Lower leg skin (tissue), 4 donors: ENCODE measurements at places on chromosomes 2 and 18. TPM values are rescaled to one million over a fixed set of nuclear protein-coding genes. Genes with fewer than 3 reads are reported as not detected.

KIF3C gene
- total RNA-seq = 3.8 TPM

DNA sequence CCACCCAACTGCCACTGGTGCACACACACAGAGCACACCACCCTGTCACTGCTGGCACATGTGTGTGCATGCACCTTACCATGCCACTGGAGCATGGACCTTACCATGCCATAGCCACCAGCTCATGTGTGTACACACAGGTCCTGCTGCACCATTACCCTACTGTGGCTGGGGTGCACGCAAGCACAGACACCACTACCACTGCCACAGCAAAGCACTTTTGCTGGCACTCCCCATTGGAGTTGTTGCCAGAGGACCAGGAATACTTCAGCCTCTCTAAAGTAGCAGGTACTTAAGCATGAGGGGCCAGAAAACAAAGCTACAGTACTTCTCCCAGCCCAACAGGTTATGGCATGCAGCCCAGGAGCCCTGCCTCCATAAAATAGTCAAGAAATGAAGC, 404.8 kb downstream of the MBD2 start:
- no peak for DNase-seq

- DNase-seq = no peak
Measured at GRCh38 chr2:162075689-162076132, 1.7 kb upstream of the DPP4 start.

DNA sequence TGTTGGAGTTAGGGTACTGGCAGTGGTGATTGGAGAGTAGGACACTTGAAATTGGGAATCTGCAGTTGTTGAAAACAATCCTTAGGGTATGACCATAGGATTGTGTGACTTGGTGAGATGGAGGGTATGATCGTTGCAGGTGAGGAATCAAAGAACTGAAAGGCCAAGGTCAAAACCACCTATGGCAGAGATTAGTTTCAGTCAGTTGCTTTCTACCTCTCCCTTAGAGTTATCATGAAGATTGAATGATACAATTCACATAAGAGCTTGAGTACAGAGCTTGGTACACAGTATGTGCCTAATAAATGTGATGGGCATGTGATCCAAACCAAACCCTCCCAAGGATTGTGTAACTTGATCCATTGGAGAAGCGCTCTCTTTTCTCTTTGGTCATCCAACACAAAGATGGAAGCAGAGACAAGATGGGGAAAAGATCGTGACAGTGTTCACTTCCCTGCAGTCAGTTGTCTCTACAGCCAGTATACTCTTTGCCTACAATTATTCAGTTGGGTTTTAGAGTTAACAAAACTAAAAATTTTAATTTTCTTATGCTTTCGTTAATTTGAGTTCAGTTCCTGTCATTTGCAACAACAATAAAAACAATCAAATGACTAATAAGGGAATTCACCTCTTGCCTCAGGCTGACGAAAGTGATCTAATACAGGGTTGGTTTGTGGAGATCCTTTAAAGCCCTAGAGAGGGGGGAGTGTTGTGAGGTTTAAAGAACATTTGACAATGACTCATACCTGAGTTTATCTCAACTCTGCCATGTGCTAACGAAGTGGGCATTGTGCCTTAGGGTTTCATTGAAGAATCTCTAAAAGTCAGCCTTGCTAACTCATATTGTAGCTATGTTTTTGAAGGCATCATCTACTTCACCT, 14.8 kb upstream of the SMAD2 start:
- DNase-seq = no peak

- no peak for DNase-seq
Measured at GRCh38 chr18:35974181-35974580, 1.7 kb downstream of the RMP24 start.

DNA sequence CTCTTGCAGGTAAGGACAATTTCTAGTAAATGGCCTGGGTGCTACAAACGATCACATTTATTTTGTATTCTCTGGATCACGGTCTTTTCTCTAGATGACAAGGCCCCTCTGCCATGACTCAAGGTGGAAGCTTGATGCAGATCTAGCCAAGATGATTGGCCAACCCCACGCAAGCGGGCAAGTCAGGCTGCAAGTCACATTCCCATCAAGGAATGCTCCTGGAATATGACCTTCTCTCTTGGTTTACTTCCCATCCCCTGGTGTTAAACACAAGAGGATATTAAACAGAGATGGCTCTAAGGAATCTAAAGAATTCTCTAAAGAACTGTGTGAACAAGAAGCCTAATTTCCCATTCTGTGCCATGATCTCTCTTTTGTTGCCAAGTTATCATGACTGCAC, 97.3 kb upstream of the SERPINE2 start:
- DNase-seq = no peak

DNA sequence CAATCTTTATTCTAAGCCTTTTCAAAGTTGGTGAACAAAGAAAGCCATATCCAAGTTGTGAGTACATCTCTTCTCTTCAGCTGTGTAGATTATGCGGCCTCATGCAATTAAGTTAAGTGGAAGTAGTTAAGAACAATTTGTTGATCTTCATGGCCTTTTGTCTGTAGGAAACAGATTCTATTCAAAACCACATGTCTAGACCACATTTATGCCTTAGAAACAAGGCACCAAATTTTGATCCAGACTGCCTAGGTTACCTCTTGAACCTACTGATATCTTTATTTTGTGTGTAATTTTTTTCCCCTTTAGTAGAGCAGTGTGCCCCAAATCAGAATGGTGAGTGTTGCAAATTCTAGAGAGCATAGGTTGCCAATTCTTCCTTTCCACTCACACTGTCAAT, 101.6 kb upstream of the CERS6 start:
- no peak for DNase-seq

ERBB4 gene
- 1.5 TPM for total RNA-seq

DNA sequence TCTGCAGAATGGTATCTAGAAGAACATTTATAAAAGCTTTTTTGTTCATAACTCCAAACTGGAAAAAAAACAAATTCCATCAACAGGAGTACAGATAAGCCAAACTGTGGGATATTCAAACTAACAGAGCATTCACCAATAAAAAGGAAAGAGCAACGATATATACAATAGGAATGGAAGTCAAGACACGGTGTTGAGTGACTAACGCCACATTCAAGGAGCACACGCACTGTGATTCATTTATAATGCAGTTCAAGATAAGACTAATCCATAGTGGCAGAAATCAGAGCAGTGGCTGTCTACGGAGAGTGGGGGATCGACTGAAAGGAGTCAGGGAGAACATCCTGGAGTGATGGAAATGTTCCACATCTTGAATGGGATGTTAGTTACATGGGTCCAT, 70.7 kb downstream of the CABYR start:
- no peak for DNase-seq

NOSTRIN gene
- 15.5 TPM for total RNA-seq

DNA sequence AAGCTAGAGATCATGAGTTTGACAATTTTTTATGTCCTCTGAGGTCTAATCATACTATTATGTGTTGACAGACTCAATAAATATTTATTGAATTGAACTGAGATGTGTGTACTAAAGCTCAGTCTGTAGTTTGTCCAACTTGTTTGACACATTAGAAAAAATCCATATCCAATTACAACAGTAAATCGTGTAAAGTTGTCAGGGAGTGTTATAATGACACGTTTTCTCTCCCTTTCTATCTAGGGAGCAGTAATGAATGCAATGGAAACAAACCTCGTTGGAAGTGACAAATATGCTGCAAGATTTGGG, 28.4 kb downstream of the ITGA4 start:
- no peak for DNase-seq

PDIA6 gene
- total RNA-seq = 83.0 TPM

GRCh38 chr2:65264821-65265670, 37.4 kb downstream of the ACTR2 start:
- DNase-seq = peak; percentile 24

GRCh38 chr2:58350484-58350883, 109.4 kb upstream of the FANCL start:
- DNase-seq = no peak

DNA sequence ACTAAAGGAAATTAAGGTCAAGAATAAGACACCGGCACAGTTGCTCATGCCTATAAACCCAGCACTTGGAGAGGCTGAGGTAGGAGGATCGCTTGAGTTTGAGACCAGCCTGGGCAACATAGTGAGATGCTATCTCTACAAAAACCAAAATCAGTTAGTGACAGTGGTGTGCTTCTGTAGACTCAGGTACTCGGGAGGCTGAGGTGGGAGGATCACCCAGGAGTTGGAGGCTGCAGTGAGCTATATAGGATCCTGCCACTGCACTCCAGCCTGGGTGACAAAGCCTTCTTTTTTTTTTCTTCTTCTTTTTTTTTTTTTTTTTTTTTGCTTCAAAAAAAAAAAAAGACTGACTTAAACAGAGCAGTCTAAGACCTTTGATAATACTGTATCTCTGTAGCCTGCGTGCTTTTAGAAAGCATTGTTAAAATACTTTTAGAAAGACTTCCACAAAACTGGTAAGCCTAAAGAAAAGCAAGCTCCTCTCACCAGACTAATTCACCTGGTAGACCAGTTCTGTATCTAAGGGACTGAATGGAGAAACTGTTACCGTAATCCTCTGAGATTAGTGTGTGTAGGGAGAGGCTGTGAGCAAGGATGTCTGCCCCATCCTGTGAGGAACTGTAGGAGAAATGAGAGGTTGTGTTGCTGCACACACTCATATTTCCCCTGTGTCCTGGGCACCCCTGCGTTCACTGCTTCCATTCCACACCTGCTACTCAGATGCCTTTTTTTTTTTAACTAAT, 10.8 kb downstream of the RAB12 start:
- DNase-seq = no peak

DNA sequence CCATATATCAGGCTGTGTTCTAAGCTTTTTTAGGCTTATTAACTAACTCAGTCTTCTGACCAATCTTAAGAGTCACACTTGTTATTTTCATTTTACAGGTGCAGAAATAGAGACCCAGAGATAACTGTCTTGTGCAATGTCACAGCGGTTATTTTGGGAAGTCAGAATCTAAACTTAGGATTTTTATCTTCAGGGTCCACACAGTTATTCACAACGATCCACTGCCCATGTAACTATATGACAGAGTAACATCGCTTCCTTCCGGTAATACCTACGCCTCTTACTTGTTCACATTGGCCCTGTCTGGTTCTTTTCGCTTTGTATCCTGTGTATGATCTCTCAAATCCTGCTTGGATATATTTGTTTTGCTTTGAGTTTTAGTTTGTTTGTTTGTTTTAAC, 631.7 kb downstream of the LRP1B start:
- no peak for DNase-seq

LIMS4 gene
- 2.2 TPM for total RNA-seq
